HT-29 (cell line): ENCODE measurements at places on chromosomes 3 and 15. TPM values are rescaled to one million over a fixed set of nuclear protein-coding genes. Genes with fewer than 3 reads are reported as not detected.

CD200R1 gene
- not detected in 2 replicates for total RNA-seq

FBXW12 gene
- not detected in 2 replicates for total RNA-seq

LEO1 gene
- 14.6 and 16.7 TPM in 2 replicates for total RNA-seq

TWF2 gene
- total RNA-seq, result 80.5 and 85.4 TPM in 2 replicates

AGTR1 gene
- total RNA-seq, result not detected in 2 replicates

RTP4 gene
- 0.05 and 0.23 TPM in 2 replicates for total RNA-seq

DCUN1D1 gene
- total RNA-seq, result 8.3 and 13.4 TPM in 2 replicates

PFKFB4 gene
- 2.0 and 5.0 TPM in 2 replicates for total RNA-seq

KNG1 gene
- not detected in 2 replicates for total RNA-seq

GOLGA6L7 gene
- not detected in 2 replicates for total RNA-seq

ALDH1A3 gene
- total RNA-seq, result 12.3 and 21.0 TPM in 2 replicates

DUOXA2 gene
- not detected in 2 replicates for total RNA-seq

FES gene
- 0.31 and 0.43 TPM in 2 replicates for total RNA-seq

IL1RAP gene
- total RNA-seq, result 3.5 and 6.0 TPM in 2 replicates

PLSCR2 gene
- total RNA-seq, result not detected in 2 replicates

VILL gene
- 2.2 and 2.4 TPM in 2 replicates for total RNA-seq

ENTPD3 gene
- total RNA-seq, result not detected in 2 replicates

STRA6 gene
- total RNA-seq, result 14.3 and 14.7 TPM in 2 replicates

CPNE9 gene
- total RNA-seq, result 0.36 TPM in 1 of 2 replicates, not detected in the other

GASK1A gene
- total RNA-seq, result 0.18 TPM in 1 of 2 replicates, not detected in the other

PARP3 gene
- total RNA-seq, result 5.8 and 6.0 TPM in 2 replicates

CPLX3 gene
- total RNA-seq, result 0.13 and 0.25 TPM in 2 replicates

ZNF385D gene
- not detected in 2 replicates for total RNA-seq

VPS18 gene
- 66.8 and 75.8 TPM in 2 replicates for total RNA-seq

MORC1 gene
- not detected in 2 replicates for total RNA-seq

RPSA gene
- total RNA-seq, result 1,278 and 1,405 TPM in 2 replicates

ADAMTS17 gene
- total RNA-seq, result 3.0 and 4.2 TPM in 2 replicates

LRRC34 gene
- total RNA-seq, result 0.81 and 4.2 TPM in 2 replicates

ATP13A5 gene
- not detected in 2 replicates for total RNA-seq

FAN1 gene
- 7.3 and 13.7 TPM in 2 replicates for total RNA-seq

TRPC1 gene
- 0.10 and 0.21 TPM in 2 replicates for total RNA-seq

KIF9 gene
- total RNA-seq, result 28.7 and 31.7 TPM in 2 replicates

SAXO2 gene
- total RNA-seq, result 1.2 and 1.9 TPM in 2 replicates

ARNT2 gene
- not detected in 2 replicates for total RNA-seq

PGBD4 gene
- total RNA-seq, result 1.5 and 1.7 TPM in 2 replicates

ZNF35 gene
- 1.5 and 3.0 TPM in 2 replicates for total RNA-seq

NUP210 gene
- total RNA-seq, result 75.3 and 77.2 TPM in 2 replicates

TNNC1 gene
- 5.7 and 6.5 TPM in 2 replicates for total RNA-seq

CHL1 gene
- total RNA-seq, result not detected in 2 replicates

TNFAIP8L3 gene
- total RNA-seq, result 1.1 and 3.6 TPM in 2 replicates

FILIP1L gene
- 1.2 and 1.8 TPM in 2 replicates for total RNA-seq

TASOR gene
- total RNA-seq, result 21.3 and 21.5 TPM in 2 replicates

NOX5 gene
- total RNA-seq, result not detected in 2 replicates

GOLGA8T gene
- not detected in 2 replicates for total RNA-seq

ERICH6 gene
- total RNA-seq, result not detected in 2 replicates

BTD gene
- total RNA-seq, result 12.3 and 17.4 TPM in 2 replicates

GMNC gene
- total RNA-seq, result not detected in 2 replicates

GOLGA6D gene
- total RNA-seq, result 0.15 TPM in 1 of 2 replicates, not detected in the other

SEMA3G gene
- 0.15 and 0.31 TPM in 2 replicates for total RNA-seq

OIP5 gene
- total RNA-seq, result 40.2 and 46.1 TPM in 2 replicates

WNT7A gene
- not detected in 2 replicates for total RNA-seq

TMPRSS7 gene
- 0.03 TPM in 1 of 2 replicates, not detected in the other for total RNA-seq

GHSR gene
- not detected in 2 replicates for total RNA-seq

ZBED2 gene
- 0.05 TPM in 1 of 2 replicates, not detected in the other for total RNA-seq

HCLS1 gene
- total RNA-seq, result 0.18 TPM in 1 of 2 replicates, not detected in the other
